ENCODE measurements at places on chromosomes 5 and 9.

- no peak for DNase-seq
Measured at GRCh38 chr9:135394131-135394530, 85.5 kb upstream of the PPP1R26 start.

GRCh38 chr5:120735076-120735475 is 271.0 kb downstream of the PRR16 start:
- DNase-seq = no peak

DNA sequence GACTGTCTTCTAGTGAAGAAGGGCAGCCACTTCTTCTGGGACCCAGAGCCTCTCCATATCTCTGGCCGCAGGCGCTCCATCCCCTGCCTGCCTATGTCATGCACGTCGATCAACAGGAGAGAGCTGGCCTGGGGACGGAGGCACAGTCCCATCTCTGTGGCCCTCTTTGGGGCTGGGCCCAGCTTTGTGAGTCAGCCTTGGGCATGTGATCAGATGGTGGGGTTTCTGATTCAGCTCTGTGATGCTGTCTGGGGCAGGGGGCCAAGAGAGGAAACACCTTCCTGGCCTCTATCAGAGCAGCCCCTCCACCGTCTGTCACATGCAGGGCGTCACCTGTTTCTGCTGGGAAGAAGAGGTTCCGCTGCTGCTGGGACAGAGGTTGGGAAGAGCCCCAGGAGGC is 72.6 kb downstream of the MVB12B start:
- DNase-seq = no peak

DNA sequence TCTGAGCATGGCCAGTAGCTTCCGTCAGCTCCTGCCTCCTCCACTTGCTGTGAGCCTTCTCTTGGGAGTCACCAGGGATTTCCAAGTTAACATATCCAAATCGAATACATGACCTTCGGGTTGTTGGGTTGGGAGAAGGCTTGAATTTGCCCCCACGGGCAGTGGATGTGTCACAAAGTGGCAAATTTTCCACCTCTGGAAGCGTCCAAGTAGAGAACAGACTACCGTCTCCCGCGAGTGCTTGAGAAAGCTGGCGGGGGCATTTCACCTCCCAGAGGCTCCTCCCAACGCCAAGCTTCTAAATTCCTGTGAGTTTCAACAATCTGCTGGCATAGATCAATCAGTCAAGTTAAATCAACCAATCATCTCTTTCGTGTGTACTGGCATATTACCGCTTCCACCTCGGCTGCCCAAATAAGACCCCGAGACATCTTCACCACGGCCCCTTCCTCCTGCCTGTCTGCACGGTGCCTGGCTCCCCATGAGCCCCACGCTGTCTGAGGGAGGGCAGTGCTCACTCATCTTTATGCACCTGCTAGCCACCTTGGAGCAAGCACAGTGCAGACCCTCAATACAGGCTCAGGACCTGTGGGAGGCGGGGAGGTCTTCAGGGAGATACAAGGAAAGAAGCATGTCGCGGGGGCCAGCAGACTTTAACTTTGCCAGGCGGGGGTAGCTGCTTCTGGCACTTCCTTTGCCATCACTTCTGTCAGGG is 79.1 kb downstream of the MRPL36 start:
- no peak for DNase-seq

- DNase-seq = no peak
Measured at GRCh38 chr9:132947756-132948155, 3.3 kb upstream of the TSC1 start.

- DNase-seq = no peak
Measured at GRCh38 chr5:59598547-59598874, 295.0 kb downstream of the PDE4D start.

GRCh38 chr5:17019324-17019723 is 83.2 kb upstream of the MYO10 start:
- DNase-seq = peak; percentile 56

- DNase-seq = no peak
Measured at GRCh38 chr5:174320051-174320450, 274.5 kb downstream of the NSG2 start.

- DNase-seq = no peak
Measured at GRCh38 chr5:147965715-147966114, 59.4 kb upstream of the C5orf46 start.

DNA sequence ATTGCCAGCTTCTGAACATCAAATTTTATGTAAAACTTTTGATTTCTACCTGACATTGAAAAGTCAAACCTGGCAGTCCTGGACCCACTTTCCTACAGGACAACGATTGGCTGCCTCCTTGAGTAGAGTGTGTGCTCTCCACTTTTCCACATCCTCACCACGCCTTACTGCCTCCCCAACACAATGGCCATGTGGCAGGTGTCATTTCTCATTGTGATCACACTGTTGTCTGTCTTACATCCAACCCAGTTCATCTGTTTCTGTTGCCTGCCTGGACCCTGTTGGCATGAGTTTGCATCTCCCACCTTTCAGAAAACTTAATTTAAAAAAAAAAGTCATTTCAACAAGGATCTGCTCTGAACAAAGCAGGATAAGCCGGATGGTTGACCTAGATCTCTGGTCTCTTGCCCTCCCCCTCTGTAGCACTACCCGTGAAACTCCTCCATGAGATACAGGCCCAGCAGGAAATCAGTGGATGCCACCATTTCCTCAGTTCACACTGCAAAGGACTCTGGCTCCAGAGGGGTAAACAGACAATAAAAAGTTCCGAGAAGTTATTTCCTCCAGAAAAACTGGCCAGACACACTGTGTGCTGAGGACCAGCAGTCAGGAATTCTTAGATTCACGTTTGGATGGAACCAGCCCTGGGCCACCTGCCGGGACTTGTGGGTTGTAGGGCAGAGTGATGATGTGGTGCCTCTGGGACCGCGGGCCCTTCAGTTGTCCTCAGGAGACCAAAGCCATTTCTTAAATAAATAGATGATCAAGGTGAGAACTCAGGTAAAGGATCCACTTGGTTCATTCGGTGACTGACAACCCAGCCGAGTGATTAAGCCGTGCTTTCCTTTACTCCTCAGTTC is 48.6 kb downstream of the AMBP start:
- DNase-seq = no peak

DNA sequence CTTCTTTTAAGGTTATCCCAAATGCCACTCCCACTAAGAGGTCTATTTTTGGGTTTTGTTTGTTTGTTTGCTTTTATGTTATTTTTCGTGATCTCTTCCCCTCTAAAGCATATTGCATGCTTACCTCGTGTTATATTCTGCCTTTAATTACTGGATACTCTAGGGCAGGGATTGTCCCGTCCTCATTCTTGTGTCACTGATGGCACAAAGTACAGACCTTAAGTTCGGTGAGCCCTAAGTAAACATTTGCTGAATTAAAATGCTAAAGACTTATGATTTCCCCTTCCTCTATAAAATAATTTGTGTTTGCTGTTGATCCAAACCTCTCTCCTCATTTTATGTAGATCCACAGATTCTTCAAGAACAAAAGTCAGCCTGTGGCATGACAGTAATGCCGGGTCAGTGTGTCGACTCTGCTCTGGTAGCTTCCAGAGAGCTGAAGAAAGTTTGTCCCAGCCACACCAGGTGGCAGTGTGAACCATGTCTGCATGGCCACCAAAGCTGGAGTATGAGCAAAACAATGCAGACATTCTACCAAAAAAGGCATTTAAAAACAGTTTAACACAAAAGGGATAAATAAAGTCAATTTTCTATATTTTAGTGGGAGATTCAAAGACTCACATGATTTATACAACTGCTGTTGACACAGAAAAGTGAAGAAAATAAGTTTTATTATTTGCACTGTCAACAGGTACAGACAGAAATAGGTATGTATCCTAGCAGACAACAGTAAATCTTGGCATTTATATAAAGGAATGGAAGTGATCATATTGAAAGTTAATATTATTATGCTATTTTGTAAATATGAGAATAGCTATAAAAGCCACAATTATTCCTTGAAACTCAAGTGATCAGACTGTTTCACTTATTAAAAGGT is 17.9 kb upstream of the POC5 start:
- DNase-seq = no peak

DNA sequence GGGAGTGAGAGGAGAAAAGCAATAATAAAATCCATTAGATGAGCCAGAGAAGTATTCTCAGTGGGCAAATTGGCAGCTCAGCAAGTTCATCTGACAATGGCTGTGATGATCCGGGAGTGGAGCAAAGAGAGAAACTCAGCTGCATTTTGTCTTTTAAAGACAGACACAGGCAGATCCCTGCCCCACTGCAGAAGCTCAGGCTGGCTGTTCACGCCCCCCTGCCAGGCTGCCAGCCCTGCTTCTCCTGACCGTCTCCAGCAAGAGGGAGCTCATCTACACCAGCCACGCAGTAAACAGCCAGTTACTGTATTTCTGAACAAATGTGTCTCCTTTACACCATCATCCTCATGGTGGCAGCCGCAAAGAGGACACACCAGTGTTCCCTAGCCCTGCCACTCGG is 114.3 kb upstream of the SARDH start:
- no peak for DNase-seq

DNA sequence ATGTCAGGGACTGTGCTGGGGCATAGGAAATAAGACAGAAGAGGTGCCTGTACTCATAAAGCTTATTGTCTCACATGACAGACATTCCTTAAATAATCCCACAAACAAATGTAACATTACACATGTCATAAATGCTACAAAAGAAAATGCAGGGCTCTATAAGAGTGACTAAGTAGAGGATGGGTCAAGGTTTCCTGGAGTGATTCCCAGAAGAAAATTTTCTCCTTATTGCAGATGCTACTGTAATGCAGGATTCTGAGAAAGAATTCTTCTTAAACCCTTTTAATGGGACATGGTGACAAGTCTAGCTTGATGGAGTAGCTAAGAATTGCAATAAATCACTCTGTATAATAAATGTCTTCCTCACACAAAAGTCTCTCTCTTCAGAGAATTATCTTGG is 55.7 kb downstream of the SH3TC2 start:
- DNase-seq = no peak

GRCh38 chr9:131468031-131468430 is 34.7 kb upstream of the POMT1 start:
- no peak for DNase-seq

- DNase-seq = no peak
Measured at GRCh38 chr9:33011831-33012230, 10.4 kb upstream of the APTX start.

- DNase-seq = no peak
Measured at GRCh38 chr9:80883826-80884579, 805.3 kb downstream of the TLE1 start.

- DNase-seq = no peak
Measured at GRCh38 chr5:99248066-99248465, 319.3 kb upstream of the CHD1 start.

DNA sequence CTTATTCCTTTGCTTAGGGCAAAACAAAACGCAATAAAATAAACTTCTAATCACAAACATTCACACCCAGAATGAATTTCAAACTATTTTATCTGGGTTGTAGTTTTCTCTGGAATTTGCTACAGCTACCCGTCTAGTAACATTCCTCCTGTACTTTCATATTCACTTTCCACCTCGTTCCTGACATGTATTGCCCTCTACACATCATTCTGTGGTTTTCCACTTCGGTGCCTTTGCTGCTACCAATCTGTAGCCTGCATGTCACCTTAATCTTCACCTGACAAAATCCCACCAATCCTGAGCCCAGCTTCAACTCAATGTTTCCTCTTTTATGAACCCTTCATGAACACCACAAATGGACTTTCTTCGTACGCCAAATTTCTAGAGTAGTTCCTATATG is 694.1 kb upstream of the C9orf72 start:
- no peak for DNase-seq

- no peak for DNase-seq
Measured at GRCh38 chr5:165305596-165305995, 1800.2 kb downstream of the MAT2B start.
